Activated CD4-positive, alpha-beta T cell treated with anti-CD3 and anti-CD28 coated beads for 48 hours (primary cell): ENCODE measurements at places on chromosomes 13 and 19.
A peak's percentile ranks its signal among the peaks of the same experiment; 100 is the strongest.

DNA sequence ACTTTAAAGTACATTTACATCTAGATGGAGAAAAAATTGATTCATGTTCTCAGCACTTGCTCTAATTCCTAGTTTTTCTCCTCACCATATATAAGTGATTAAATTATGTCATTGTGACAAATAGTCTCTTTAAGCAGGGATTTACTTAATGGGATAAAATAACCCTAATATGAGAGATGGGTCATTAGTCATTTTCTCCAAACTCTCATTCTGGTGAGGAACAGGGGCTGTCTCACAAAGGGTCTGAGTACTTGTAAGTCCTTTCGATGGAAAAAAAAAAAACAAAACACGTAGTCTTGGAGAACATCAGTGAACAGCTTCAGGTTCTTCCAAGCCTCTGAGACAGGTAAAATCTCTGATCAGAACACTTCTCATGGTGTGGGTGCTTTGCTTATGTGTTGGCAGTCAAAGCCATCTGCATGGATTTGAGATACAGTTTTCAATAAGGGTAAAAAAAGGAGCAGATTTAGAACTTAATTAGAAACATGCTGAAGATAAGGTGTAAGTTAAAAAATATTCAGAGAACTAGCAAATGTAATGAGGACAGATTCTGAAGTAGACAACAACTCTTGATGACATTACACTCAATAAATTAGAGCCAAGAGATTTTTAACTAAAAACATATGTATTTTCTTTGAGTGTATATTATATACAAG, 1668.9 kb upstream of the MIR17HG start:
- DNase-seq: no peak

GRCh38 chr19:41936416-41936850, 8.2 kb upstream of the ERFL start:
- peak; percentile 46 for DNase-seq

- no peak for DNase-seq
Measured at GRCh38 chr19:44648631-44649251, 5.0 kb downstream of the PVR start.

- no peak for DNase-seq
Measured at GRCh38 chr13:28743020-28743419, 24.2 kb upstream of the SLC46A3 start.

- no peak for DNase-seq
Measured at GRCh38 chr13:84616864-84617263, 734.6 kb upstream of the SLITRK1 start.

DNA sequence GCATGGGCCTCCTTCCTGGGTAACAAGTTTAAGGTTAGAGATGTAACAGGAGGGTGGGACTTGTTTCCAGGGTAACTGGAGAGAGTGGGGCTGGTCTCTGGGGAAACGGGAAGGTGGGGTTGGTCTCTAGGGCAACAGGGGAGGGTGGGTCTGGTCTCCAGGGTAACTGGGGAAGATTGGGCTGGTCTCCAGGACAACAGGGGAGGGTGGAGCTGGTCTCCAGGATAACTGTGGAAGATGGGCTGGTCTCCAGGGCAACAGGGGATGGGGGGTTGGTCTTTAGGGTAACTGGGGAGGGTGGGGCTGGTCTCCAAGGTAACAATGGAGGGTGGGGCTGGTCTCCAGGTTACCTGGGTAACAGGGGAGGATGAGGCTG, 36.5 kb downstream of the SPTBN4 start:
- DNase-seq: no peak

DNA sequence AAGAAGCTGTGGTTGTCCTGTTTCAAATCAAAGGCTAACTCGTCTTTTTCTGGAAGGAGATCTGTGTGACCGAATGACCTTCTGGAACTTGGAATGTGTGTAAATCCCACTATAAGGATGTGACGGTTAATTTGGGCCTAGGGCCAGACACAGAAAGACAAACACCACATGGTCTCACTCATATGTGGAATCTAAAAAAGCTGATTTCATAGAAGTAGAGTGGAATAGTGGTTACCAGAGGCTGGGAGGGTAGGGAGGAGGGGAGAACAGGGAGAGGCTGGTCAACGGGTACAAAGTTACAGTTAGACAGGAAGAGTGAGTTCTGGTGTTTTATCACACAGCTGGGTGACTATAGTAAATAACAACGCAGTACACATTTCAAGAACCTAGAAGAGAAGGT, 39.3 kb upstream of the RGCC start:
- DNase-seq: no peak

DNA sequence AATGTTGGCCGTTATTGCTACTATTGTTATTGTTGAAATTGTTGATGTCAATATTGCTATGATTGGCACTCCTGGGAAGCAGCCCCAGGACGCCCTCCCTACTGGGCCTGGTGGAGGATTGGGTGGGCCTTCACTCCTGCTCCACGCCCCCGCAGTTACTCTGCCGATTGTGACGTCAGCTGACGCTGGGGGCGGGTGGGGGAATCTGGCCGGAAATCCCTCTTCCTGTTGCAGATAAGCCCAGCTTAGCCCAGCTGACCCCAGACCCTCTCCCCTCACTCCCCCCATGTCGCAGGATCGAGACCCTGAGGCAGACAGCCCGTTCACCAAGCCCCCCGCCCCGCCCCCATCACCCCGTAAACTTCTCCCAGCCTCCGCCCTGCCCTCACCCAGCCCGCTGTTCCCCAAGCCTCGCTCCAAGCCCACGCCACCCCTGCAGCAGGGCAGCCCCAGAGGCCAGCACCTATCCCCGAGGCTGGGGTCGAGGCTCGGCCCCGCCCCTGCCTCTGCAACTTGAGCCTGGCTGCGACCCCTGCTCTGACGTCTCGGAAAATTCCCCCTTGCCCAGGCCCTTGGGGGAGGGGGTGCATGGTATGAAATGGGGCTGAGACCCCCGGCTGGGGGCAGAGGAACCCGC, at the start of gene ETV2:
Gene ETV2, plus strand, starts transcription at position 231 of the 637 bp plus-strand sequence. CDS start 716 bp downstream, outside the sequence.
- DNase-seq: peak; percentile 51

GRCh38 chr19:17332360-17332676, 2.3 kb downstream of the ANO8 start:
- no peak for DNase-seq

GRCh38 chr13:19726611-19727010, 56.1 kb downstream of the PSPC1 start:
- DNase-seq: no peak

DNA sequence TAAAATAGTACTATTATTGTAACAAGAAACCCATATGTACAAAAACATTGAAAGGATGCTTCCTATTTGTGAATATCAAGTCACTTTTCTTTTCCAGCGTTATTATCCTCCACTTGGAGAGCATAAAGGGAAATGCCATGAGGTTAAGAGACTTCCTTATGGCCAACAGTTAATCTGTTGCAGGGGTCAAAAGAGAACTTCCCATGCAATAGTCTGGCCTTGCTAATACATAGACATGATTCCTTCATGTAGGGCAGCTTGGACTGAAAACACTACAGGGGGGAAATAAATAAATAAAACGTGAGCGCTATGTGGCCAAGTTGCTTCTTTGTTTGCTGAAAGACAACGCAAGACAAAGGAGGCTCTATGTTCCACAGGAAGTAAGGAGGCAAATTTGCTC, 269.1 kb upstream of the EDNRB start:
- DNase-seq: no peak

DNA sequence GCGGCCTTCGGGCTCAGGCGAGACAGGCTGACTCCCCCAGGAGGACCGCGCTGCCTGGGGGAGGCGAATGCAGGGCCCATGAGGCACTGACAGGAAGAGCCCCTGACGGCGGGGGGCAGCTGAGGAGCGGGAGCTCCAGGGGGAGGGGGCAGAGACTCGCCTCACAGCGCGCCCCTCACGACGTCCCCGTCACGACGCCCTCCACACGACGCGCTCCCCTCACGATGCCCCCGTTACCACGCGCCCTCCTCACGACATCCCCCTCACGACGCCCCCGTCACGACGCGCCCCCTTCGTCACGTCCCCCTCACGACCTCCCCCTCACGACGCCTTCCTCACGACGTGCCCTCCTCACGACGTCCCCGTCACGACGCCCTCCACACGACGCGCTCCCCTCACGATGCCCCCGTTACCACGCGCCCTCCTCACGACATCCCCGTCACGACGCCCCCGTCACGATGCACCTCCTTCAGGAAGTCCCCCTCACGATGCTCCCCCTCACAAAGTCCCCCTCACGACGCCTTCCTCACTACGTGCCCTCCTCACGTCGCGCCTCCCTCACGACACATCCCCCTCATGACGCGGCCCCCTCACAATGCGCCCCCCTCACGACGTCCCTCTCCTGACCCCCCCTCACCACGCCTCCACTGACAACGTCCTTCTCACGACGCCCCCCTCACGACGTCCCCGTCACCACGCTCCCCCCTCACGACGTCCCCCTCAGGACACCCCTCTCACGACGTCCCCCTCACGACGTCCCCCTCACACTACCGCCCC, 99.6 kb downstream of the ING1 start:
- DNase-seq: no peak

DNA sequence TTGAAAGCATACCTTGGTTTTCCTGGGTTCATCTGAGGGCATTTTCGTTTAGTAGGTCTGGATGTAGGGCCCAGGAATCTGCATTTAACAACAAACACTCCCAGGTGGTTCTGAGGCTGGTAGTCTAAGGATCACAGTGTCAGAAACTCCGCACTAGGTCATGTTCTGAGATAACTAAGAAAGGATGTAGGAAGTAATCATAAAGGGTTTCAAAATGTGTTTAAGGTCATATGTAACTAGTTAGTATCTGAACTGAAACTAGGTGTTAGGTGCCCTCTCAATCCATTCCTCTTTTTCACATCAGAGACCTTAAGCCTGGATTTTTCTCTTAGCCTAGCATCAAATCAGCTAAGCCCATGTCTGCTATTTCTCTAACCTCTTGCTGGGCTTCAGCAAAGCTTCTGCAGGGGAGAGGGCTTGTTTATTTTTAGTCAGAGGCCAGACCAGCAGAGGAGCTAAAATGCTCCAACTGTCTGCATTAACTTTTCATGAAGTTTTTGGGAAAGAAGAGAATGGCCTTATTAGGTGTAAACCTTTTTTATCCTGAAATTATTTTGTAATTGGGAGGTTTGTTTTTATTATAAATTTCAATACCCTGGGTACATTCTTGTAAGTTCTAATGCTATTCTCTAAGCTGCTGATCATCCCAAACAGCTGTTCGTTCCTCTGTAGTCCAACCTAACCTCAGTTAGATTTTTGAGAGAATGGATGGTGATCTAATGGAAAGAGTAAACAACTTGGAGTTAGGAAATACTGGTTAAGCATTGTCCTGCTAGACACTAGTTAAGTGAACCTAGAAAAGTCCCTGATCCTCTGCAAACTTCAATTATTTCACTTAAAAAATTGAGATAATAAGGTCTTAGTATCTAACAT, 262.8 kb upstream of the RFC3 start:
- DNase-seq: no peak

DNA sequence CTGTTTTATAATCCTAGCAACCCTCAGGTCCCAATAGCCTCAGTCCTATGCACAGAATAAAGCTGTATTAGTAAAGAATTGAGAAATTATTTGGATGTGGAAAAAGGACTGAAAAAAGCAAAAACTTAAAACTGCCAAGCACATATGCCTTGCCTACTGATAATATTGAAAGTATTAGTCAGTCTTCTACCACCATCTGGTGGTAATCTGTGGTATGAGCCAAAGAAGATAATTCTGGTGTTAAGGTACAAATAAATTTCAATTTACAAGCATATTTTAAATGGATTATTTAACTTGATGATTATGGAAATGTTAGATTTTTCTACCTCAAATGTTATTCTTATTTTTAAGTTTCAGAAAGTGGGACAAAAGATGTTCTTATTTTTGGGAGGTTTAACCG, 460.3 kb upstream of the KLHL1 start:
- DNase-seq: no peak

GRCh38 chr13:44011036-44011435, 131.3 kb downstream of the LACC1 start:
- no peak for DNase-seq

DNA sequence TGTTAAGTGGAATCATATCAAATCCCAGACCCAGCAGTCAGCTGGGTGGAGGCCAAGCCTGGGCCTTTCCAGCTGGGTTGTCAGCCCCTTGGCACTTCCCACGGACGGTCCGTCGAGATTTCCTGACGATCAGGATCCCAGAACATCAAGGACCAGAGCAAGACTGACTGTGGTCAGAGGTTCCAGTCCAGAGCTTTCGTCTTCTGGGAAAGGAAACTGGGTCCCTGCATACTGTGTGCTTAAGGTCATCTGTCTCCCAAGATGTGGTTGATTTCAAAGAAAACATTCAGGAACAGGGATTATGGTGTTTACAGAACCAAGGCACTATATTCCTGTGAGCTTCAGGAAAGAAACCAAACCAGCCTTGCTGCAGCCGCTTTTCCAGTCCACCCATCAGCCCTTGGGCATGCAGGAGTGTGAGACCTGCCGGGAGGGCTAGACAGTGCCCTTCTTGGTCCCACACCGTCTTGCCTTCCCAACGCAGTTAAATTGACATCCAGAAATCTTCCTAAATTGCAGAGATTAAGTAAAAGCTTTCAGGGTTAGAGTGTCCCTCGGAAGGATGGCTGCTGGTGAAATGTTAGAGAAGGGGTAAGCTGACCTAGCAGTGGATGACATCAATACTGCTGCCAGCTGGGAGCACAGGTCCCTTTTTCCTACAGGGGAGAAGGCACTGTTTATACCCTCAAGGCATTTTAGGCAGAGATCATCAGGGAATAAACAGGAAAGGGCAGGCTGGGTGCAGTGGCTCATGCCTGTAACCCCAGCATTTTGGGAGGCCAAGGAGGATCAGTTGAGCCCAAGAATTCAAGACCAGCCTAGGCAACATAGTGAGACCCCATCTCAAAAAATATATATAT, 5.0 kb upstream of the C19orf33 start:
- no peak for DNase-seq

- no peak for DNase-seq
Measured at GRCh38 chr19:42170715-42171114, 38.5 kb upstream of the POU2F2 start.

- DNase-seq: no peak
Measured at GRCh38 chr13:39688699-39689405, 33.4 kb downstream of the COG6 start.

DNA sequence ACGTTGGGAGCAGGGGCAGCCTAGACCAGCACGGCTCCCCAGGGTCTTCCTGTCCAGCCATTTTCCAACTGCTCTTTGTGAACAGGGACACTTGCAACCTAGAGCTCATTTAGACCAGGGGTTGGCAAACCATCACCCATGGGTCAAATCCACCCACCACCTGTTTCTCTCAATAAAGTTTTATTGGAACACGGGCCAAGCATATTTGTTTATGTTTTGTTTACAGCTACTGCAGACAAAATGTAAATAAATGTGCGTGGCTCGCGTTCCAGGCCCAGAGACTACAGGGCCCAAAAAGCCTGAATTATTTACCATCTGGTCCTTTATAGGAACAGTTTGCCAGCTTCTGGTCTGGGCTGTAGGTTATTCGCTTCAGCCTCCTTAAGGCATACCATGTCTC, 13.3 kb upstream of the EMC10 start:
- no peak for DNase-seq

DNA sequence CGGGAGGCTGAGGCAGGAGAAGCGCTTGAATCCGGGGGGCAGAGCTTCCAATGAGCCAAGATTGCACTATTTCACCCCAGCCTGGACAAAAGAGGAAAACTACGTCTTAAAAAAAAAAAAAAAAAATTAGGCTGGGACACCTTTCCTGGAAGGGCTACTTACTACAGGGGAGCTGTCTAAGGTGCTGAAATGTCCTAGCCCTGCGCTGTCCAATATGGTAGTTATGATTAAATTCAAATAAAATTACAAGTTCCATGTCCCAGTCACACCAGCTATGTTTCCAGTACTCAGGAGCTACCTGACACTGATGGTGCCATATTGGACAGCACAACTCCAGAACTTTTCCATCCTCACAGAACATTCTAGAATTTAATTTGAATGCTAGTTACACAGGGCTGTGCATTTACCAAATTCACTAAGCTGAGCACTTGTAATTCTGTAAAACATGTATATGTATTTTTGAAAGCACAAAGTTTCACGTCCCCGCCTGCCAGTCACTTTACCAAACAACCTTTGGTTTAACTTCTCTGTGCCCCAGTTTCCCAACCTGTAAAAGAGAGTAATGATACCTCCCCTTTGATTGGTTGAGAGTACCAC, 9.2 kb upstream of the ZSCAN22 start:
- no peak for DNase-seq
